WTC11 (cell line): ENCODE measurements at places on chromosomes 4 and X. TPM values are rescaled to one million over a fixed set of nuclear protein-coding genes. Genes with fewer than 3 reads are reported as not detected.

The GYG2 gene
- 47.6 to 53.6 TPM (median 52.8 TPM) in 3 replicates for total RNA-seq

The SSX4 gene
- total RNA-seq, result 0.17 TPM in 1 of 3 replicates, not detected in the others

The UNC5C gene
- total RNA-seq, result 0.25 to 1.0 TPM (median 0.30 TPM) in 3 replicates

The RAB41 gene
- not detected in 3 replicates for total RNA-seq

- no peak for DNase-seq
Measured at GRCh38 chr4:83686166-83686565, 150.3 kb downstream of the GPAT3 start.

DNA sequence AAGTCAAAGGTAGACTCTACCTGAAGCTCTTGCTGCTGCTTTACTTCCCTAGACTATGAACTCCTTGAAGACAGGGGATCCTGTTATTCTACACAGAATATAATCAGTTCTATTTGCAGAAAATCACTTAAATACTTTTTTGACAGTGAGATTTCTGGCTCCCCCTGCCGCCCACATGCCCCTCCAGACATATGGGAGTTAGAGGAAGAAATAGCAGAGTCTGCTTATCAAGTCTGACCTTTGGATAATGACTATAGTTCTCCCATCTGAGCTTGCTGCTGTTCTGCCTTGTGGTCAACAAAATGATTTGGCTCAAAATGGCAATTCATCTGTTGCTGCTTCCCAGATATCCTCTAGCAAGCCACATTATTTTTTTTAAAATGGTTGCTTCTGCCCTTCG lies 101.1 kb downstream of the ENOX2 start:
- DNase-seq, result no peak

DNA sequence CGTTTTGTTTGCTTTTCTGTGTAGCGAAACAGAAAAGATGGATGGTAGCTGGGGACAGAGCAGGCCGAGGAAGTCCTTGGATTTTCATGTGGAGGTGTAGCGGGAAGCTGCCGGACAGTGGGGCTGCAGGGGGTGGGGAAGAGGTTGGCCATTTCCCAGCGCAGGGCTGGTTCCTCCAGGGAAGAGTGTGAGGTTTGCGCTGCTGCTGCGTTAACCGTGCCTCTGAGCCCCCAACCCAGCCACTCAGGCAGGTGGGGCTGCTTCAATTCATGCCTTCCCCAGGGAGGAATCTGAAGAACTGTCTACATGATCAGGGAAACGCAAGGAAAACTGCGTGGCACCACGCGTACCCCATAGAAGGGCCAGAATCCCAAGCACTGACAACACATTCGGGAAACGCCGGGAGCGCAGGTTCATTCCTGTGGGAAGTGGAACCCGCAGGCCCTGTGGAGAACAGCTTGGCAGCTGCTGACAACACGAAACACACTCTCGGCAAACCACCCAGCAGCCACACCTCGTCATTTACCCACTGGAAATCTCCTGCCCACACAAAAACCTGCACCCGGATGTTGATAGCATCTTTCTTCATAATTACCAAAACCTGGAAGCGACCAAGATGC lies 57.7 kb downstream of the PCGF3 start:
- DNase-seq, result no peak

- DNase-seq, result no peak
Measured at GRCh38 chrX:71159335-71159734, 14.7 kb downstream of the NLGN3 start.

- peak; percentile 19 for DNase-seq
Measured at GRCh38 chrX:137052643-137053235, 18.9 kb upstream of the GPR101 start.

GRCh38 chrX:39862963-39863362 lies 234.8 kb downstream of the BCOR start:
- no peak for DNase-seq

DNA sequence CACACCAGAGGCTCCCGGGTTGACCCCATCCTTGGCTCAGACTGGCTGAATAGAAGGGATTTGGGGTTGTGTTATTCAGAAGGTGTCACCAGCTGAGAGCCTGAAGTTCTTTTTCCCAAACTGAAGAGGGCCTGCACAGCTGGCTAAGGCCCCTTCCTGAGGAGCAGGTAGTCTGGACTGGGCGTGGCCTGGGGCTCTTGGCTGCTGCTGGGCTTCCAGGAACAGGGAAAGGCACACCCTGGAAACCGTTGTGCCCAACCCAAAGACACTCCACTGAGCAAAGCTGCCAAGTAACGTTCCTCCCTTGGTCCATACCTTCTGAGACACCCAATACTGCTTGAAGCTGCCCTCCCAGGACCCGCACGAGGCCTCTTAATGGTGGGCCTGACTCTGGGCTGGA lies 8.3 kb upstream of the CXCR3 start:
- DNase-seq, result no peak
